ENCODE measurements at places on chromosomes 16 and 17.

- no peak for DNase-seq
Measured at GRCh38 chr16:23398987-23399805, 53.8 kb downstream of the COG7 start.

- DNase-seq: no peak
Measured at GRCh38 chr17:38881600-38882191, 11.8 kb downstream of the LASP1 start.

- DNase-seq: no peak
Measured at GRCh38 chr16:74296104-74296431, 546 bp upstream of the PSMD7 start.

DNA sequence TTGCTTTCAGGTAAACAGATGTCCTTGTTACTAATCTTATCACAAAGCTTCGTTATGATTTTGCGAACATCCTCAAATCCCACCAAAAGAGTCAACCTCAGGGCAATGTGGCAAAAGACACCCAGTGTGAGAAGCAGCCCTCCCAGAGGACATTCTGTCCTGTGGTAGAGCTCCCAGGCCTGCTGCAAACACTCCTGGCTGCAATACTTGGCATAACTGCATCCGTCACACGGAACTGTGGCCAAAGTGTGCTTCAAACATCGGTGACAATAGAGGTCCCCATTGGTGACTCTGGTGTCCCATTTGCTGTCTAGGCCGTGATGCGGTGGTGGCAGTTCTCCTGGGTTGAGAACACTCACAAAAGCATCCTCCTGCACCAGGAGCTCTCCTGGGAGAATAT lies 29.5 kb downstream of the SMYD4 start:
- DNase-seq: no peak

GRCh38 chr16:75532791-75533190 lies 3.1 kb downstream of the CHST5 start:
- DNase-seq: no peak

Measured in NCI-H1048 (cell line).